SW480 (cell line): ENCODE measurements at places on chromosomes 4 and X.

- DNase-seq = no peak
Measured at GRCh38 chr4:25022766-25023165, 8.0 kb downstream of the LGI2 start.

DNA sequence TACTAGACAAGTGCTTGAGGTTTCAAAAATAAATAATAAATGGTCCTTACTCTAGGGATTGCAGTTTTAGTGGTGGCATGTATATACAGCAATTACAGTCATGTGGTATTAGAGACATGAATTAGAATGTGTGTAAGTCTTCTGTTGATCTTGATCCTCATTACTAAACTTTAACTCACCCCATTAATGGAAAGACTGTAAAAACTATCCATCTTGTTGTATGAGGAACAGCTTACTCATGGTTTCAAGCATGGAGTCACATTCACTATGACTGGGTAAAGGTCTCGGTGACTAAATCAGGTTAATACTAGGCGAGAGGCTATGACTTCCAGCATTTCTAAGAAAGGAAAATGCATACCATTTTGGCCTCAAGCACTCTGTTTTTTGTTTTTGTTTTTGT, 107.0 kb upstream of the HPGD start:
- no peak for DNase-seq

DNA sequence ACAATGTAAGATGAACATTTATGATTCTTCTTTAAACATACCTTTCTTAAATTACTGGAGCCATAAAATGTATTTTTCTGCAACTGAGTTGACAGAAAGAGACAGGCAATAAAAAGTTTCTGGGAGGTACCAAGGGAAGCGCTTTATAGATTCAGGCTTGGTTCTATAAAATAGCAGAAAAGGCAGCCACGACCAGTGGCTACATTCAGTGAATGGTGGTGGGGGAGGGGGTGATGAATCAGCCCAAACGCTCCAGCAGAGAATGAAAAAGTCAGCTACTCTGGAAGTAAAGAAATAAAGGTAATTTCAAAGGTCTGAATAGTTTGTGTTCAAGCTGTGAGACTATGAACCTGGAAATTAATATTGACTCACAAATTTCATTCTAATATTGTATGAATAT, 456.1 kb downstream of the KCTD8 start:
- no peak for DNase-seq

GRCh38 chrX:129748305-129748704, 9.5 kb downstream of the XPNPEP2 start:
- DNase-seq = no peak

DNA sequence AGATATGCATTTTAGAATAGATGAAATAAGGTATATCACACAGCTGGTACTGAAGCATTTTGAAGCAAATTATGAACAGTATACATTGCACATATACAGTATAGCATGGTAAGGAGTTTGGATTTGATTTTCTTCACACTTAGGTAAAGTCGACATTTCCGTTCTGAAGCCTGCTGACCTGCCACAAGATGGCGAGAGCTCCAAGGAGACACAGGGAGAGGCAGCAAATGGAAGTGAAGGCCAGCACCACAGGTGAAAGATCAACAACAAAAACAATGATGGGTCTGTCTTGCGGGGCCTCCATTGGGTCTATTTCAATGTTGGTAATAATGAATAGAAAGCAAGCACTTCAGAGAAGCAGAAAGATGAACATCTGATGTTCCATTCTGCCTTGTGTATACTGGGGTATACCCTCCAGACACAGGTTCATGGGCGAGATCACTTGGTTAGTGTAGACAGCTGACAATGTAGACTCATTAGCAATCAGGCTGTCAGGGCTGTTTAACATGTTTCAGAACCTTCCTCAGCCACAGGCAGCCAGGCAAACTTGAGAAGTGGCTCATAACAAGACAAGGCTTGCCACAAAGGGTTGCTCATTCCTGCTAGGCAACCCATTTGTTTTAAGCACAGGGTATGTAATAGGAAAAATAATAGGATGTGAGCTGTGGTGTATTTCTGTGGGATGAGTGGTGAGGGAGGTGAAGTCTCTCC, 21.4 kb upstream of the NOX1 start:
- DNase-seq = peak; percentile 56

- DNase-seq = no peak
Measured at GRCh38 chr4:14910411-14910810, 91.9 kb upstream of the CPEB2 start.

DNA sequence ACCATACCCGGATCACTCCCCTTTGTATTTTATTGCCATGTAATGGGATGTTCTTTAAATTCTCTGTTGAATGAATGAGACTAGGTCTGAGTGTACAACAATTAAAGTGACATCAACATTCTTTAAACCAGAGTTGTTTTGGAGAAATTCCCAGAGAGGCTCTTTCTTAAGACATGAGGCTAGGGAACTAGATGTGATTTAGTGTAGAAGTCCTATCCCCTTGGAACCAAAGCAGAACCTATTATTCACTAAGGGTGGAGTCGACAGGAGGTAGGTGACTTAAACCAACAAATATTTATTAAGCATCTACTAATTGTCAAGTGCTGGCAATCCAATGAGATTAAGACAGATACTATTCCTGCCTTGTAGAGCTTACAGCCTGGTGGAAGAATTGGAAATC, 1.7 kb downstream of the EIF1AX start:
- no peak for DNase-seq

- no peak for DNase-seq
Measured at GRCh38 chr4:55791666-55792065, 27.9 kb upstream of the EXOC1L start.

- no peak for DNase-seq
Measured at GRCh38 chrX:69161786-69162349, 3.4 kb downstream of the PJA1 start.

GRCh38 chr4:103591841-103592240, 127.9 kb downstream of the TACR3 start:
- DNase-seq = no peak

DNA sequence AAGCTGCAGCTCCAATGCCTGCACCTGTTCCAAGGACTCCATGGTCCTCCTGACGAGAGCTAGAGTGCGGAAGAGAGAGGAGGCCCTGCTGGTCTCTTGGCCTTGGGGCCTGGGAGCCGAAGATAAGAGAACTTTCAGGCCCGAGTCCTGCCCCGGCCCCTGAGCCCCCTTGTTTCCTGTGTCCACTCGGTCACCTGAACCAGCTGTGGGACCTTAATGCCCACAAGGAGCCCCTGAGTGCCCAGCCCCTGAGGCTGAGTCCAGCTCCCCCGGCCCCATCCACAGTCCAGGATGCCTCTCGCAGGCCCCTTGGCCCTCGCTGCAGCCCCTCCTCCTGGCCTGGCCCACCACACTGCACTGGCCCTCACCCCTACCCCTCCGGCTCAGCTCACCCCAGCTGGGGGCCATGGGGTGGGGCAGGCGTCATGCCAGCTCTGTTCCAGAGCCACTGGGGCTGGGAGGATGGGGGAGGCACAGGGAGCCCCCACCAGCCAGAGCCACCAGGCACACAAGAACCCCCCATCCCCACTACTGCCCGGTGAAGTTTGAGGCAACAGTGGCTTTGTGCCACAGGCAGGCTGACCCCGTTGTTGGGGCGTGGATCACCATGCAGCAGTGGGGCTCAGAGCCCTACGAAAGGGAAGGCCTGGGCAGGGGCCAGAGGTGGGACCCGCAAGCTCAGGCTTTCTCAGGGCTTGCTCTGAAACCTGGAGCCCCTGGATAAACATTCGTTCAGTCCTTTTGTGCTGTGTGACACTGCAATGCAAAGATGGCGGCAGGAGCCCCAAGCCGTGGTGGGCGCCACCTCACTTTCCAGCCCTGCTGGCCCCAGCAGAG, 14.1 kb downstream of the NAT8L start:
- DNase-seq = no peak

DNA sequence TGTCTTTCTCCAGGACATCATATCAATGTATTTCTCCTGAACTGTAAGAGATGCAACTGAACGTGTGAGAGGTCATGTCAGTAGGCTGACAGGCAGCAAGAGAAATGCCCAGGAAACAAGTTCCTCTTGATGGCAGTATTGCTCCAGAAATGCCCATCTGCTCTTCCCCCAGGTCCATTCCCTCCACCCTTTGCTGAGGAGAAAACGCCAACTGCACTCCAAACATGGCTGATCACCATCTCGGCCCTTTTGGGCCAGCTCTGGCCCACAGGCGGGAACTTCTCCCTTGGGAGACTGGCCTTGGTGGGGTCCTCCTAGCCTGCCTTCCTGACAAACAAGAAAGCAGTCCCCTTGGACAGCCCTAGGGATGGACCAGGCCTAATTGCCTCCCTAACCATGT, 276.5 kb upstream of the AGTR2 start:
- DNase-seq = peak; percentile 21

DNA sequence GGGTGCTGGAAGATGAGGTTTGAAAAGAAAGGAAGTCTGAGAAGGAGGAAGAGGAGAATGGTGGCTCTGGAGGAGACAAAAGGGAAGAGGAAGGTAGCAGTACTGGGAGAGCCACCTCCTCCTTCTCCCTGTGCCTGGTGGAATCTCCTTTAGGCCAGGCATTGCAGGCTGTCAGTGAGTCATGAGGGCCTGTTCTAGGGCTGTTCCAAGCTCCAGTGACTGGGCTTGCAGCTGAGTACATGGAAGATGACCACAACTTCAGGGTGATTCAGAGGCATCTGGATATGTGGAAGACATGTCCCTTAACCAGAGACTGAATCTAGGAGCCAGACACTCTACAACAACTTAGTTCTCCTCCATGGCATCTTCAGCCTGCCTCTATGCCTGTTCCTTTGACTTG, 107.8 kb downstream of the EFNB1 start:
- DNase-seq = peak; percentile 70

GRCh38 chrX:9859711-9860555, 73.7 kb downstream of the SHROOM2 start:
- DNase-seq = no peak

DNA sequence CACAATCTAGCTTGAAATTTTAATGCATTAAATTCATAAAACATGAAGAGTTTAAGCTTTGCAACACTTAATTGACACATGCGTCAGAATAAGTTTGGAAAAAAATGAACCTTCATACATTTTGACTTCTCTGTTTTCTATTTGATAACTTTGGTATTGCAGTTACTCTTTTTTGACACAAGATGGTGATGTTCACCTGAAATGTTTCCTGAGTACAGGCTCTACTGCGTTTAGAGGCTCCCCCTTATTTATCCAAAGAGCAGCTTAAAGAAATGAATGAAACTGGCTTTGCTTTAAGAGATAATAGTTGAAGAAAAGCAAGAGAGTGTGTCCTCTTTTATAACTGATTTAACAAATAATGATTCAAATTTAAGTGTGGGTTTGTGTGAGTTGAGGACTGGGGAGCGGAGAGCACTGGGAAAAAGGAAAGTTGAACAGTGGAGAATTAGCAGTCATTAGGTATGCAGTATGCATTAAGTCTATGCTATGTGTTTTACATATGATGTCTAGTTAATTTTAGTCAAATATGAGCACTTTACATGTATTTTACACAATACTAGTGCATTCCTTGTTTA, 180.6 kb upstream of the NUDT6 start:
- DNase-seq = peak; percentile 34

- peak; percentile 19 for DNase-seq
Measured at GRCh38 chrX:2848871-2849301, 20.2 kb downstream of the GYG2 start.

DNA sequence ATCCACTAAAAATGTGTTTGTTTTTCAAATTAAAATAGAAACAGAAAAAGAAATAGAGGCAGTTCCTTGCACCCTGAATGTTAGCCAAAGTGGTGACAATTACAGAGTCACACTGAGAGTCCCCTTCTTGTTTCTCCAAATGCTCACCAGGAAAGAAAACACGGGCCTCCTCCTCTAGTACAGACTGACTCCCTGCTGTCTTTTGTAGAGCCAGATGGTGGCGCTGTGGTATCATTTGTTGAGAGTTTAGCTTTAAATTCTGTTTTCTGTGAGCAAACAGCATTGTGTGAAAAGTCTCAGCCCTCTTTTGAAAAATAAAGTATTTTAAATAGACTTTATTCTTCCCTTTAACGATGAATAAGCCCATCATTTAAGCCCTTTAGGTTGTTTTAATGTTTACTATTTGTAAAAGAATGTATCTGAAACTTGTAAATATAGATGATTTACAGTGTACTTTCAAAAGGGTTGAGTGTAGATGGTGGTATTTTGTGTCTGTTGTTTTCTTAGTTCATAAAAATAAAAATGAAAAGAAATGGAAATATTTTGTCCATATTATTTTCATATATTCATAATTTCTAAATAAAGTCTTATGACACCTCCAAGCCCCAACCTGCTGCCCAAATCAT, 36.9 kb upstream of the ATOH1 start:
- DNase-seq = peak; percentile 39

DNA sequence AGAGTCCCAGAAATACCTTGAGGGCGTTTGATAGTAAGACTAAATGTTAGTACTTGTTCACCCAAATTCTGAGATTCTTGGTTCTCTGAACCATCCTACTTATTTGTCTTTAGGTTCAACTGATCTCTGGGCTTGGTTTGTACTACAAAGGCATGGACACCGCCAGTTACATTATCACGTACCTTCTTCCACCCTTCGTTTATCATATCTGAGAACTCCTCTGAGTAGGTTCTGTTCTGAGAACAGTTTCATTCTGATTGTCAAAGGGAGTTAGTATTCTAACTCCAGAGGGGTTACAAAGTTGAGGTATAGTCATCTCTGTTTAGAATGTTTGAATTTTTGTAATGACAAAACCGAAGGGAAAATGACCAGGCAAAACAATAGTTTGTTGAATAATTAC, 19.3 kb downstream of the ZFX start:
- DNase-seq = no peak

DNA sequence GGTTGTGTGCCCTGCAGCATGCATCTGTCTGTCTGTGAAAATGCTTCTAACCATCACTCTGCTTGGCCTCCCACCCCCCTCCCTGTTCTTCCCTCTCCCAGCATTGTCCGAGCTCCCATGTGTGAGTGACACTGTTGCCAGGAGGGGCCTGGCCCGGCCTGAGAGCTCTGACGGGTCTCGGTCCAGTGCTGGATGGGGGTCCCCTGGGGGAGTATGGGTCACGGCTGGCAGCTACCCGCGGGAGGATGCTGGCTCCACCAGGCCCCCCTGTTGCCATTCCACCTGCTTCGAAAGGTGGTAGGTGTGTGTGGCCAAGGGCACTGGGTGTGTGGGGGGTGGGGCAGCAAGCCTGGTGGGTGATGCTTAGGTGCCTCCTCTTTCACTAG, 3.6 kb downstream of the NLGN3 start:
- DNase-seq = no peak

DNA sequence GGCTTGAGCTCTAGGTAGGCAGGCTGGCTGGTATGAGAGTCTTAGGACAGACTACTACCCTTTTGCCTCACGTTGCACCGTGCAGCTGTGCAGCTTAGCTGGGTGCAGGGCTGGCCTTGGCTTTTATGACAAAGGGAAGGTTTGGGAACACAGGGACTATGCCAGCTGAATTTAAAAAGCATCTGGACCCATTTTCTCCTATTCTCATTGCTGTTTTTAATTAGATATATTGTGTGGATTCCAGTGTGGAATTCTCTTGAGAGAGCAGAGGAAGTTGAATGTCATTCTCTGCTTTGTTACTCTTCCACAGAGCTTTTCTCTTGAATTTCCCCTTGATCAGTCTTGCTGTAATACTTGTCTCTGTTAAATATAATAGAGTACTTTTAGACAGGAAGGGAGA, 192.7 kb downstream of the ZNF330 start:
- DNase-seq = no peak

GRCh38 chr4:26476545-26476944, 13.7 kb downstream of the CCKAR start:
- no peak for DNase-seq
